ENCODE measurements at places on chromosomes 13 and 19. TPM values are rescaled to one million over a fixed set of nuclear protein-coding genes. Genes with fewer than 3 reads are reported as not detected.

The KCNC3 gene
- 2.0 TPM for total RNA-seq

The LRRC63 gene
- total RNA-seq = not detected

The SELENOW gene
- 1,507 TPM for total RNA-seq

The PRTN3 gene
- total RNA-seq = not detected

Measured in right atrium auricular region (tissue), 2 donors.